DMS79 treated with DMSO at 0.1 percent for 48 hours (cell line): ENCODE measurements at places on chromosomes 16 and 17.

DNA sequence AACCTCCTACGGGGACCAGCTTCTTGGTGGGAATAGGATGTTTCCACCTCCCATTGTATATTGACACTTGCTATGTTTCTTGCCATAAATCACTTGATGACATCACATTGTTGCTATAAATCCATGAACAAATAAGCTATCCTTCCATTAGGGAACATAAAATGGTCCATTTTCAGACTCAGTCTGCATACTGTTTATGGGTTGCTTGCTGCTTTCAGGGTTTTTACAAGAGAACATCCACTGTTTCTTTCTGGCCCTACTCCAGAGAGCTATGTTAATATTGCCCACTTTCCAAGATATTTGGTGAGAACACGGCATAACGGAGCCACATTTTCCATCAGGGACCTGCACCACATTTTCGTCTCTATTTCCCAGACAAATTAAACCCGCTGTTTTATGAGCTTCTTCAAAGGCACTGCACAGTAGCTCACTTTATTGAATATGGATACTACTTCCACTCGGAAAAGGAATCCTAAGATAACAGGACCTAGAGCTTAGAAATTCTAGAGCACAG is 800.2 kb downstream of the KCNJ2 start:
- DNase-seq: no peak

GRCh38 chr16:67392301-67393059 is 818 bp downstream of the TPPP3 start:
- DNase-seq: no peak

GRCh38 chr17:83200231-83200699 is 120.9 kb downstream of the METRNL start:
- DNase-seq: no peak

- DNase-seq: no peak
Measured at GRCh38 chr17:40230670-40231069, 11.6 kb downstream of the WIPF2 start.

DNA sequence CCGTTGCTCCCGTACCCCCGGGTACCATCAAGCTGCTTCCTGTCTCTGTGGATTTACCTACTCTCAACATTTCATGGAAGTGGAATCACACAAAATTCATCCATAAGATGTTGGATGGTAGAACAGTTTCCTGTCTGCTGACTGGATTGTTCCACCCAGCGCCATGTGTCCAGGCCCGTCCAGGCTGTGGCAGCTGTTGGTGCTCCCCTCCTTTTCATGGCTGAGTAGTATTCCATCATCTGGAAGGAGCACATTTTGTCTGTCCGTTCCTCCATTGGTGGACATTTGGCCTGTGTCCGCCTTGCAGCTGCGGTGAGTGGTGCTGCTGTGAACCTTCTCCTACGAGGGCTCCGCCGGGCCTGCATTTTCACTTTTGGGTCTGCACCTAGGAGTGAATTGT is 18.4 kb downstream of the TSC2 start:
- no peak for DNase-seq

DNA sequence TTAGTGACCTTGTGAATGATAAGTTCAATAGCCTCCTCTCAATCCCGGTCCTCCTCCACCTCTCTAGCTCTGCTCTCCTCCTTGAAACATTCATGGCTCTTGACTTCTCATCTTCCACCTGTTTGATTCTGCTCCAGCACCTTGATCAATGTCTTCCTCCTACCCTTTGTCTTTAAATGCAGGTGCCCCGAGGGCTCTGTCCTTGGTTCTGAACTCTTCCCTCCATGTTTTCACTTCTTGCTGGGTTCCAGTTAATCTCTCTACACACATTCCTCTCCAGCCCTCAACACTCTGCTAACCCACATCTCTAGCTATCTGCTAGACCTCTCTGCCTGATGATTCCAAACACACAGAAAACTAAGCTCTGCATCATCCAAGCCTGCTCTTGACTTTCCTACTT is 13.4 kb downstream of the CD300E start:
- DNase-seq: no peak

DNA sequence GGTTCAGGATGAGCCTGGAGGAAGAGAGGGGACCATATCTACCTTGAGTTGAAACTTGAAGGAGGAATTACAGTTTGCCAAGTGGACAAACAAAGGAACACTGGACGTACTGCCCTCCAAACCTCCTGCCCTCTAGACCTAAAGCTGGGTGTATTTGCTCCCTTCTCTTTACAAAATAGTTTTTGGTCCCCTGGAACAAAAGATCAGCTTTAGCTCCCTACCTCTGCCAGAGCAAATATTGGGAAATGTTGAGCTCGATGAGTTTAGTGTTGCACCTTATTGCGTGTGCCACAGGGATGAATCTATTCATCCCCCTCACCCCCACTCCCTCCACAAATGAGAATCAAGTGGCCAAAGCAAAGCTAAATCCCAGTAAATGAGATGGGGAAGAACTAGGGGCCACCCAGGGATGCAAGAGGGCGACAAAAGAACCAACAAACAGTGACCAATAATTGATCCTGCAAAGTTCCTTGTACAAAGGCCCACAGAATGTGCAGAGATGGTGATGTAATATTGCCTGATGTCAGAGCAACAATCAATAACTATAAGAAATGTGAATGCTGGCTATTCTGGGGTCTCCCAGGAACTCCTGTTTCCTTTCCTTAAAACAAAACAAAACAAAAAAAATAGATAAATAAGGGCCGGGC is 17.2 kb upstream of the TAT start:
- DNase-seq: no peak

DNA sequence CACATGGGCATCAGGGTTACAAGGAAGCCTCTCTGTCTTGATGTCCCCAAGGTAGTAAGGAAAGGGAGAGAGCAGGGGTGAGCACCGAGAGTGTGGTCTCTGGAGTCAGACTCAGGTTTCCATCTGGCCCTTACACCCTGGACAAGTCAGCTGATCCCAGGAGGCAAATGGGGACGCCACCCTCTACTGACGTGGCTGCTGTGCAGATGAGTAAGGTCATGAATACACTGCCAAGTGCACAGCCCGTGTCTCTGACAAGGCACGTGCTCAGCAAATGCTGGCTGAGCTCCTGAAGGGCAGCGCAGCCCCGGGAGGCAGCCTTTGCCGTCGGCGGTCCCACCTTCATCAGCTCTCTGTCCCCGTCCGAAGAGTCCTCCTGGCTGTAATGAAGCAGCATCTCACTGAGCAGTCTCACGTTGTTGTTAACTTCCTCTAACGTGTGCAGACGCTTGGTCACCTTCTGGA is 19.4 kb downstream of the GGA3 start:
- no peak for DNase-seq

DNA sequence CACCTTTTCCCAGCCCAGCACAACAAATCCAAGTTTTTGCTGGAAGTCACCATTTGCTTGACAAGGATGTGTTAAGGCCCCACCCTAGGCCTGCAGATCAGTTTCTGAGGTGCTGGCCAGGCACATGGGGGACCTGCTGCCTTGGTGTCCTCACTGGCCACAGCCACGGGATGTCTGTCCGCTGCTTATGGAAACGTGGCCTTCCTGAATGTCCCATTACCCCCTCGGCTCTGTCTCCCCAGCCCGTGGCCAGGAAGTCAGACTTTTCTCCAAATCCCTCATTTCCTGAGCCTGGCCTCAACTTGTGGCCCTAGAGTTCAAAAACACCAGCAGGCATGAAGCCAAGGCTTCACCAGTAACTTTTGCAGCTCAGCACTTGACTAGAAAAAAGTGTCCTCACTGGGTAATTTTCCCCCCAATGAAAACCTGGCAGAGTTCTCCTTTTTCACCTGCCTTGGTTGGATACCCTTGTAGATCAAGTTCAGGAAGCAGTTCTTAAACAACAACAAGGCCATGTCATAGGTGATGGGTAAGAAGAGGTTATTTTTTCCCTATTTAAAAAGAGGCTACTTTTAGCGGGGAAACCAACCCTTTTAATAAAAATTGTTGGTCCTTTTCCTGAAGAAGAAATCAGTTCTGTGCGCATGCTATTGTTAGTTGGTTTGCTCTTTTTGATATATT is 80.8 kb downstream of the SOCS1 start:
- DNase-seq: peak; percentile 3

- DNase-seq: no peak
Measured at GRCh38 chr17:2172999-2173398, 118.1 kb downstream of the HIC1 start.

DNA sequence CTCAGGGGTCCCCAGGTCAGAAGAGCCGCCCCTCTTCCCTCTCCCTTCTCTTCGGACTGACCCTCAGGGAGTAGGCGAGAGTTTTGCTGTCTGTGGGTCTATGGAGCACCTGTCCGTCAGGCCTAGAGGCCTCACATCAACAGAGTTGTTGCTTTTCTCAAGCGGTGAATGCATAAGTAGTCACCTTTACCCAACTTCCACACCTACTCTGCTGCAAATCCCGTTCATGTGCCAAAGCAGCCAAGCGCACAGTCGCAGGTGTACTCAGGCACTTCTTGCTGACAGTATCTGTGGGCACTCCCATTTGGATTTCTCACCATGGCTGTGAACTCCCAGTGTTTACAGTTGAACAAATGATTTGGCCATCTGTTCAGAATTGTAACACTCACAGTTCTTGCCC is 4.0 kb upstream of the FA2H start:
- no peak for DNase-seq

GRCh38 chr17:69470702-69471101 is 56.2 kb downstream of the MAP2K6 start:
- DNase-seq: no peak

GRCh38 chr17:74921769-74922168 is 1.3 kb downstream of the USH1G start:
- no peak for DNase-seq

DNA sequence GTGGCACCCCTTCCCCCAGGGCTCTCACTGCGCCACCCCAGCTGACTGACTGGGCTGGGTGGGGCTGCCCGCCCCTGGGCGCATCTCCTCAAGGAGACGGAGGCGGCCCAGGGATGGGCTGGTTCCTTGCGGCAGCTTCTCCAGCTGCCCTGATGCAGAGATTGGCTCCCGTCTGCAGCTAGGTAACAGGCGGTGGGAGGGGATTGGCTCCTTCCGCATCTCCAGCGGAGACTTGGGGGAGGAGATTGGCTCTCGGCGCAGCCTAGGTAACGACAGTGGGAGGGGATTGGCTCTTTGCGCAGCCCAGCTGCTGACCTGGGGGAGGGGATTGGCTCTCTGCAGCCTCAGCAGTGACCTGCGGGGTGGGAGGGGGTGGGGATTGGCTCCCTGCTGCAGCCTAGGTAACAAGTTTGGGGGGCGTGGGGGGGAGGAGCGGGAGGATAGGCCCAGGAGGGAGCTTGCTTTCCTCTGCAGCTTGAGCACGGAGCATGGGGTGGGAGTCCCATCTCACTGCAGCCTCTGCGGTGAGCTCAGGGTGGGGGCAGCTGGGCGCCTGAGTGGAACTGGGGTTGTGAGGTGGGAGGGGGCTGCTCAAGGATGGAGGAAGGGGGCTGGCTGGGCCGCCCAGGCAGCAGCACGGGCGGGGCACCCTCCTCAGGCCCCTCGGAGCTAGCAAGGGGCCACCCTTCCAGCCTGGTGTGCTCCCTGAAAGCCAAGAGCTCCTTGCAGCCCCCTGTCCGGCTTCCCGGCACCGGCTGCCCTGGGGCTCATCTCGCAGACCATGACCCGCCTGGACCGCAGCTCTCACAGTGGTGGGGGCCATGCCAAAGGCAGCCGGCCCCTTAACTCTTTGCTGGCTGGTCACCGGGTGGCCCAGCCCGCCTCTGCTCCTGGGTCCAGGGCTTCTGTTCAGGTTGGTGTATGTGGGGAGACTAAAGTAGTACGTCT is 6.4 kb downstream of the NFE2L1 start:
- DNase-seq: peak; percentile 94

DNA sequence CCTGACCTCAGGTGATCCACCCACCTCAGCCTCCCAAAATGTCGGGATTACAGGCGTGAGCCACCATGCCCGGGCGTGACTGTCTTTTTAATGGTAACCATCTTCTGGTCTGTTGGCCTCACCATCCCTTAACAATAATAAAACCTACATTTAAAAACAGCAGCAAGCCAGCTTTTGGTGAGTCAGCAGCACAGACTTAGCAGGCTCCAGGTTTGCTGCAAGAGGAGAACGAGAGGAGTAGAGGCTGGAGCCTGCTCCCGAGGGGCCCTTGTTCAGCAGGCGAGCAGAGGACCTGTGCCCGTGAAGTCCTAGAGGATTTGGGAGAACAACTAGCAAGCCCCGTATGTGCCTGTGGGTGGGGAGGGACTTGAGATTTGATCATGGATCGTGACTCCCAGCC is 35.7 kb downstream of the MYH13 start:
- no peak for DNase-seq

DNA sequence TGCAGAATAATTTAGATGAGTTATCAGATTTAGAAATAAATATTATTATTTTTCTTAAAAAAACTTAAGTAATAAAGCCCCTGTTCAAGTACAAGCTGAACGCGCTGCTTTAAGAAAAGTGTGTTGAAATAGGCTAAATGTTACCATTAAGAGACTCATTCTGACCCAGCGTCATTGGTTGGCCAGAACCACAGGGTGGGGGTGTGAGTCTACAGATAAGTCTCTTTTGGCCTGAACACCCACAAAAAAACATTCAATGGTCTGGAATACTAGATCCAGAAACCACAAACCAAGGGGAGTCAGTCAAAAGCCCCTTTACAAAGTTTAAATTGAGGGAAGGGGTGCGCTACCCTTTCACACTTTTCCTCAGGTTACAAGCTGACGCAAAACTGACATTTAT is 776.1 kb downstream of the KCNJ2 start:
- no peak for DNase-seq

DNA sequence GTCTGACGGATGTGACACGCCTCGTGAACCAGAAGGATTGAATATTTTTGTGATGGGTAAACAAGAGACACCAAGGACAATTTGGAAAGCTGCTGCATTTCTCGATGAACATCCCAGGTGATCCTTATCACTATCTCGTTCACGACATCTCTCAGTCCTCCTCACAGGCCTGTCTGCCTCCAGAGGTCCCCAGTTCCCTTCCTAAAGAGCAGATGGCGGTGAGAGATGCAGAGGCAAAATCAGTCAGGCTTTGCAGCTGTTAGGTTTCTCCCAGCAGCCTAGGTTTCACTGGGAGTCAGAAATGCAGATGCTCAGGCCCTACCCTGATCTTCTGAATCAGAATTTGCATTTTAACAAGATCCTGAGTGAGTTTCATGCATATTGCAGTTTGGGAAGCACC is 23.6 kb downstream of the SCPEP1 start:
- no peak for DNase-seq

DNA sequence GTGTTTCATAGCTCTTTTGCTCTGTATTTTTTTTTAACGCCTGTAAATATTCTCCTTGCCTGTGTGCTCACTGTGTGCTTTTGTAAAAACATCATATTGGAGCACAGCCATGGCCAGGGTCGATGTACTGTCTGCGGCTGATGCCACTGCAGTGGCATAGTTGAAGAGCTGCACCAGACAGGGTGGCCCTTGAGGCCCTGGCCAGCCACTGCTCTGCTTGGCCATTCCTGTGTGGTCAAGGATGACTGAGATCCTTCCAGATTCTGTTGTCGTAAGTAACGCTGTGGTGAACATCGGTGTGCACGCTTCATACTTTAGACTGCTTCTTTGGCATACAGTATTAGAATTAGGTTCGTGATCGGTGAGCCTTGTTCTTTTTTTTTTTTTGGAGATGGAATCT is 14.6 kb downstream of the CRAMP1 start:
- DNase-seq: no peak

DNA sequence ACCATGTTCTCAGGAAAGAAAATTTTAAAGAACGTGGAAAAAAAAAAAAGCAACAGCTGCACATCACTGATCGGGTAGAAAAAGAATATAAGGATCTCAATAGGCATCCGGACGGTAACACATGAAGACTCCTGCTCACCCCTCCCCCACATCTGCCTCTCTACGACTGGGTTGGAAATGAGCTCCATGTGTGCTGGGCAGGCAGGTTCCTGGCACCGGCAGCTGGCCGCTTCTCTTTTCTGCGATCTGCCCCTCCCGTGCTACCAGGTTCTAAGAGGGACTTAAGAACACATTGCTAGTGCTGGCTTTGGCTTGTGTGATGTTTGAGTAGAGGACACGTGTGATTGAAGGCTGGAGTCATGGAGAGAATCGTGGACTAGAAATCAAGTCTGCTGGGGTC is 115.5 kb downstream of the AATF start:
- no peak for DNase-seq
